Endothelial cell of umbilical vein (primary cell): ENCODE measurements at places on chromosomes 6 and 20.

GRCh38 chr6:156686301-156686994 lies 90.7 kb upstream of the ARID1B start:
- peak; percentile 81 for DNase-seq

DNA sequence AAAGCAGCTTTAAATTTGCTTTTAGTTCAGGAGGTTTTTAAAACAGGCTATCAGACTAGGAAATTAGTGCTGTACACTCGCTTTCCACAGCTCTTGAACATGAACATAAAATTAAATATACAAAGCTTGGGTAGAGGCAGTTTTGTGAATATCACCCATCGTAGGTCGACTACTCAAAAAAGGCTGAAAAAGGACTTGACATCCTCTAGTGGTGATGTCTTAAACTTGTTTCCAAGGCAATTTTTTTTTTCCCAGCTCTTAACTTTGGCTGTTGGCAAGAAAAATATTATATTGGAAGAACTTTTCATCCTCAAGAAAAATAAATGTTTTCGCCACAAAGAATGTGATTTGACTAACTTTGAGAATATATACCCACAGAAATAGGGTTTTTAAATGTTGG lies 2.9 kb downstream of the MAP7 start:
- no peak for DNase-seq

DNA sequence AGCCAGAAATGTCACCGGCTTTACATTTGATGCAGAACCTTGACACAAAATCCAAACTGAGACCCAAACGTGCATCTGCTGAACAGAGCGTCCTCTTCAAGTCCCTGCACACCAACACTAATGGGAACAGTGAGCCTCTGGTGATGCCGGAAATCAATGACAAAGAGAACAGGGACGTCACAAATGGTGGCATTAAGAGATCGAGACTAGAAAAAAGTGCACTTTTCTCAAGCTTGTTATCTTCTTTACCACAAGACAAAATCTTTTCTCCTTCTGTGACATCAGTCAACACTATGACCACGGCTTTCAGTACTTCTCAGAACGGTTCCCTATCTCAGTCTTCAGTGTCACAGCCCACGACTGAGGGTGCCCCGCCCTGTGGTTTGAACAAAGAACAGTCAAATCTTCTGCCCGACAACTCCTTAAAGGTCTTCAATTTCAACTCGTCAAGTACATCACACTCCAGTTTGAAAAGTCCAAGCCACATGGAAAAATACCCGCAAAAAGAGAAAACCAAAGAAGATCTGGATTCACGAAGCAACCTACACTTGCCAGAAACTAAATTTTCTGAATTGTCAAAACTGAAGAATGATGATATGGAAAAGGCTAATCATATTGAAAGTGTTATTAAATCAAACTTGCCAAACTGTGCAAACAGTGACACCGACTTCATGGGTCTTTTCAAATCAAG lies 108.4 kb downstream of the RTN4IP1 start:
- DNase-seq: no peak

DNA sequence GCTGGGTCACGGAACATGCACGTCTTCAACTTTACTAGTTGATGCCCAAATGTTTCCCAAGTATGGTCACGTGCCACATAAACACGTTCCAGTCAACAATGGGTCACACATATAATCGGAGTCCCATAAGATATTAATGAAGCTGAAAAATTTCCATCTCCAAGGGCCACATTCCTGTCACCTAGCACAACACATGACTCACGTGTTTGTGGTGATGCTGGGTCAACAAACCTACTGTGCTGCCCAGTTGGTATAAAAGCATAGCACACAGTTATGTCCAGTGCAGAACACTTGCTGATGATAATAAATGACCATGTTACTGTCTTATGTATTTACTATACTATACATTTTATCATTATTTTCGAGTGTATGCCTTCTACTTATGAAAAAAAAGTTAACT lies 68.0 kb upstream of the INSM1 start:
- DNase-seq: no peak

DNA sequence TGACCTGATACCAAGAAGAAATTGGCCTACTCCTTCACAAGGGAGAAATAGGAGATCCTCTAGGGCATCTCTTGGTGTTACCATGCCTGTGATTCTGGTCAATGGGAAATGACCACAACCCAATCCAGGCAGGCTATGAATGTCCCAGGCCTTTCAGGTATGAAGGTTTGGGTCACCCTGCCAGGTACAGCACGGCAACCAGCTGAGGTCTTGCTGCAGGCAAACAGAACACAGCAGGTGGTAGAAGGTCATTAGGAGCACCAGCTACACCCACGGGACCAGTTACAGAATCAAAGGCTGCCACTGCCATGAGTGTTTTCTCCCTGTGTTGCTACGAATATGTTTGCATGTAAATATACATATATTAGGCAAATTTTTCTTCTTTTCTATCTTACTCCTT lies 202.3 kb downstream of the ERMARD start:
- no peak for DNase-seq

GRCh38 chr6:37653933-37654565 lies 43.6 kb downstream of the MDGA1 start:
- DNase-seq: peak; percentile 47

- no peak for DNase-seq
These were observed 555.8 kb downstream of the PKHD1 start for GRCh38 chr6:51531623-51532022.
